EL (cell line): ENCODE measurements at places on chromosomes 6 and 20.
A peak's percentile ranks its signal among the peaks of the same experiment; 100 is the strongest.

GRCh38 chr20:36472637-36473090, 68.7 kb upstream of the MYL9 start:
- DNase-seq, result peak; percentile 51

DNA sequence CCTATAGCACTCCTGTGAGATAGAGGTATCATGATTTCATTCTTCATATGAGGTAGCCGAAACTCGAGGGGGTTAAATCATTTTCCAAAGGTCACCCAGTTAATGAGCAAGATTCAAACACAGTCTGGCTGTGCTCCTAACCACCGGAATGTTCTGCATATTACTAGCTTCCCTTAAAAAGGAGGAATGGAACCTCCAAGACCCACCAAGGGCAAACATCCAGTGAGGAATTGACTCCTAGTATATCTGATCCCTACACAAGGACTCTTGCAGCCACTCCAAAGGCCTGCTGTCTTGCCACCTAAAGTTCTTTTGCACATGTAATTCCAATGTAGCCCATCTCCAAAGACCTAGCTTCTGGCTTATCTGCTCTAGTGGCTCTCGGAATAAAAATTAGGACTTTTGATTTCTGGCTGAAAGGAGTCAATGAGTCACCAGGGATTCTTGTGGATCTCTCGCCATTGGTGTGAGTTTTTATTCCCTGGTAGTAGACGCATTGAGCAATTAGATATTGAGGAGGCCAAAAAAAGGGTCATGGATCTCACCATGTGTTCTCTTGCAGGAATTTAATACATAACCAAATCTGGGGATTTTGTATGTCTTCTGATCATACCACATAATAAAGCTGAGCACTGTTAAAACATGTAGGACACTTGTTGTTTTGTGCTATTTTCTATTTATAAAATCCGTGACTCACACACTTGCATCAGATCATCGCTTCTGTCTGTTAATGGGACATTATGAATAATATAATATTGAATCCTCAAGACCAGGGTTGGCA, 9.1 kb downstream of the BCAS1 start:
- DNase-seq, result no peak

DNA sequence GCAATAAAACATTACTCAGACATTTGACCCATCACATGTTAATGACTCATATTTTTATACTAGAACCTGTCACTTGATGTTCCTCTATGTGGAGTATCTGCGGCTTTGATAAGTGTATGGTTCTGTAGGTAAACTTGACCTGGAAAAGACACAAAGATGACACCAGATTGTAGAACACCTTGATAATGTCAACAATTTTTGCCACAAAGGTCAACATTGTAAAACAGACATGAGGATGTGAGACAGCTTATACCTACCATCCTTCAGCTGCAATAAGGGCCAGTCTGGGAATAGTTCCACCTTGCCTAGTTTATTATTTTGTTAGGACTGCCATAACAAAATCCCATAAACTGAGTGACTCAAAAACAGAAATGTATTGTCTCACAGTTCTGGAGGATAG, 202.4 kb downstream of the LMBRD1 start:
- no peak for DNase-seq

DNA sequence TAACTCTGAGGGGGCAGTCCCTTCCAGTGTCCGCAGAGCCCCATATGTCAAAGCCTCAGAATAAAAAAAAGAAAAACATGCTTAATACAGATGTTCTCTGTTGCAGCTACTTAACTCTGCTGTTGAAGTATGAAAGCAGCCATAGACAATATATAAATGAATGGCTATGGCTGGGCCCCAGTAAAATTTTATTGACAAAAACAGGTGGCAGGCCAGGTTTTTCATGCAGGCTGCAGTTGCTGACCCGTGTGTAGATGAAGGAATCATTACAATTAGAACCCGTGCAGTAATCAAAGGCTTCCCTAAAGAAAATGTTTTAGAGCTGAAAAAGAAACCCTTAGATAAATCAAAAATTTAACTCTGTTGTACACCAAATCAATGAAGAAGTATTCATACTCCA, 13.0 kb upstream of the RIN2 start:
- DNase-seq, result no peak

DNA sequence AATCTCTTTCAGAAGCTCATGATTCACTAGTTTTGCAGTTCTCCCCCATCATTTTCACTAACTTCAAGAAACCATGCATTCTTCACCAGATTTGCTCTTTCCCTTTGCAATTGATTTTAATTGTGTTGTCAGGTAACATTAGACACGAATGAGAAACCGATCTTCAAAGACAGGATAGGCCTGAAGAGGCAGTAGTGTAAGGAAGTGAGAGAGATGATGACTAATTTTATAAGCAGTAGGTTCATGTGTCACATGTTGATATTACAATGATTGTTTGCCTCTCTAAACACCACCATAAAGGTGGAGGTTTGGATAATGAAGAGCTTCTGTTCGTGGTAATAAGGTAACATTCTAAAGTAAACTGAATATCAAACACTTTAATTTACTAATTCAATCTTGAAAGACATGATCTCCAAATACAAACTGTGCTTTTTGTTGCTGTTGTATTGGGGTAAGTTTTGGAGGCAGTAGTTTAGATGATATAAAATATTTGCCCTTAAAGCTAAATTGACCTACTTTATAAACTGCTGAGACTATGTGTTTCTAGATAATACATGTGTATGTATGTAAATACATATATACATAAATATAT, 207.2 kb downstream of the PHACTR1 start:
- no peak for DNase-seq

DNA sequence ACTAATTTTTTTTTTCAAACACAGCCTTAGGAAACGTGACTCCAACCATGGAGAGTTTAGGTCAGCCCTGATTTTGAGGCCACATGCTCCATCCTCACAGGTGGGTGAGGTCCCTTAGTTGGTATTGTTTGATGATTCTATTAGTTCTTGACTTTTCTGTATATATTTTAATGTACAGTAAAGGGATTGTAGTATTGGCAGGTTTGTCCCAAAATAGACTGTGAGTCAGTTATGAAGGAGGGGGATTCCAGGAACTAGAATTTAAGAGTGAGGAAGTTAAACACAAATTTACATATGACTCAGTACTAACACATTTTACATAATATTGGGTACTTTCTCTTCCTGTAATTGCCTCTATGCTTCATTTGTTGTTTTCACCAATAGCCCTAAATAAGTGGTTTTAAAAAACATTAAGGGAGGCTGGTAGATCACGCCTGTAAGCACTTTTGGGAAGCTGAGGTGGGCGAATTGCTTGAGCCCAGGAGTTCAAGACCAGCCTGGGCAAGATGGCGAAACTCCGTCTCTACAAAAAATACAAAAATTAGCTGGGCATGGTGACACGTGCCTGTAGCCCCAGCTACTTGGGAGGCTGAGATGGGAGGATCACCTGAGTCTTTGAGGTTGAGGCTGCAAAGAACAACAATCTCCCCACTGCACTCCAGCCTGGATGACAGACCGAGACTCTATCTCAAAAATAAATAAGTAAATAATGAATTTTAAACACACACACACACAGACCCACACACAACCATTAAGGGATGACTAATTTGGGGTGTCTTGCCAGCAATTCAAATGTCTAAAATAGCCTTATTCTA, 81.8 kb downstream of the SGK1 start:
- peak; percentile 71 for DNase-seq

DNA sequence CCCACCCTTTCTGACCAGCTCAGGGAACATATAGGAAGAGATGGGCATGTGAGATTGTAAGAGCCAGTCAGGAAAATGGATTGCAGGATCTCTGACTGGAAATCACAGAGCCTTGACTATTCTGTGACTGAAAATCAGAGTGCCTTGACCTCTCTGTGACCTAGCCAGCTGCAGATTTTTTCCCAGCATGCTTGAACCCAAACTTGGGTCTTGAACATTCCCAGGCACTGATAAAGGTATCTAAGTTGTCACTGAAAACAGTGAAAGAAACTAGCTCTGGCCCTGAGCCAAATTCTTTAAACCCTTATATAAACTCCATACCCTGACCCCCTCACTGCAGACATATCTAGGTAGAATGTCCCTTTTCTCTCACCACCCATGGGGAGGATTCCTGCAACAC, 2.3 kb upstream of the ZNF165 start:
- DNase-seq, result no peak
